ENCODE measurements at places on chromosomes 3 and 15. TPM values are rescaled to one million over a fixed set of nuclear protein-coding genes. Genes with fewer than 3 reads are reported as not detected.

DNA sequence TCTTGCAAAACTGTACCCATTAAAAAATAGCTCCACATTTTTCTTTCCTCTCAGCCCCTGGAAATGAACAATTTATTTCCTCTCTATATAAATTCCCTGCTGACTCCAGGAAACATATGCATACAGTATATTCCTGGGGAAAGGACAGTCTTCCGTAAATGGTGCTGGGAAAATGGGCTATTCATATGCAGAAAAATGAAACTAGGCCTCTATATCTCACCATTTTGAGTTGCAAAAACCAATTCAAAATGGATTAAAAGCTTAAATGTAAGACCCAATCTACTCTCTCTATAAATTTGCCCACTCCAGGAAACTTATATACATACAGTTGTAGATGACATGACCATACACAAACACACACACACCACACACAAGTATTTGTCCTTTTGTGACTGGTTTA lies 85.9 kb upstream of the GPR149 start:
- DNase-seq, result no peak

Gene ISLR2
- total RNA-seq, result 10.9 TPM

- DNase-seq, result no peak
Measured at GRCh38 chr3:157392104-157392503, 44.5 kb upstream of the PTX3 start.

Gene NDN
- total RNA-seq, result 97.3 TPM

Gene MAGI1
- total RNA-seq, result 47.7 TPM

Gene CXCR6
- not detected for total RNA-seq

- no peak for DNase-seq
Measured at GRCh38 chr3:102727340-102727739, 292.5 kb downstream of the ZPLD1 start.

Gene CILP
- 0.14 TPM for total RNA-seq

- DNase-seq, result no peak
Measured at GRCh38 chr3:54986294-54986693, 58.4 kb upstream of the LRTM1 start.
